Fibroblast of skin of left quadriceps (primary cell): ENCODE measurements at places on chromosomes 11 and 22.

DNA sequence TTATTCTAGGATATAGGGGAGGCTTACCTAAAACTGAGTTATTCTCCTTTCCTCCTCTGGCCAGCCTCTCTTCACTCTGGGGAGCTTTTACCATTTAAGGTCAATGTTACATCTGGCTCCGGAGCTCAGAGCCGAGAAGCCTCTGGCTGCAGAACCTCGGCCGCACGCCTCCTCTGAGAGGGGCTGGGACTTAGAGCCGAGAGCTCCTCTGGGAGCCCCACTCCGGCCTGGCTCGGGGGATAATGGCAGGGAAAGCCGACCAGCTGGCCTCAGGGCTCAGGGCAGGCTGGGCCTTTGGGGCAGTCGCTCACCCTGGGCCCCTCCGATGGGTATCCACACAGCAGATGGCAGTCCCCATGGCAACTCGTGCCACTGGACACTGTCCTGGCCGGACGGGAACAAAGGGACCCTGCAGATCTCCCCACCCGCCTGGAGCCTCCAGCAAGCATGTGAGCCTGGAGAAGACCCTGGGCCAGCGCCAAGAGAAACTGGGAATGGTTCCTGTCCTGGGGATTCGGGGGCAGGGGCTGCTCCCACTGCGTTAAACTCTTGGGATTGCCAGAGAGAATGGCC is at the start of gene IRAG1:
Gene IRAG1, minus strand, starts transcription at position 247 of the 573 bp plus-strand sequence. Its CDS starts 153 bp downstream, at position 94.
- DNase-seq: peak; percentile 37

- peak; percentile 12 for DNase-seq
Observed at GRCh38 chr11:133947321-133947756, 9.4 kb downstream of the IGSF9B start.

DNA sequence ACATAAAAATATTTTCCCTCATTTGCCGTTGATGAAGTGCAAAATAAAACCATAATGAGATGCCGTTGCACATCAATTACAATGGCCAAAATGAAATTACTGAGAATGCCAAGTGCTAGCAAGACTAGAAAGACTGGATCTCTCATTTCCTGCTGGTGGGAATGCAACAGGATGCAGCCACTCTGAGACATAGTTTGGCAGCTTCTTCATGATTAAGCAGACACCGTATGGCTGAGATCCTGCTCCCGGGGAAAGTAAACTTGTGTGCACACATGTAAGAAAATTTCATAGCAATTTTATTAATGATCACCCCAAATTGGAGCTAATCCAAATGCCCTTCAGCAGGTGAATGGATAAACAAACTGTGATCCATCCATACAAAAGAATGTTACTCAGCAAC is 1013.2 kb downstream of the TBC1D22A start:
- no peak for DNase-seq

DNA sequence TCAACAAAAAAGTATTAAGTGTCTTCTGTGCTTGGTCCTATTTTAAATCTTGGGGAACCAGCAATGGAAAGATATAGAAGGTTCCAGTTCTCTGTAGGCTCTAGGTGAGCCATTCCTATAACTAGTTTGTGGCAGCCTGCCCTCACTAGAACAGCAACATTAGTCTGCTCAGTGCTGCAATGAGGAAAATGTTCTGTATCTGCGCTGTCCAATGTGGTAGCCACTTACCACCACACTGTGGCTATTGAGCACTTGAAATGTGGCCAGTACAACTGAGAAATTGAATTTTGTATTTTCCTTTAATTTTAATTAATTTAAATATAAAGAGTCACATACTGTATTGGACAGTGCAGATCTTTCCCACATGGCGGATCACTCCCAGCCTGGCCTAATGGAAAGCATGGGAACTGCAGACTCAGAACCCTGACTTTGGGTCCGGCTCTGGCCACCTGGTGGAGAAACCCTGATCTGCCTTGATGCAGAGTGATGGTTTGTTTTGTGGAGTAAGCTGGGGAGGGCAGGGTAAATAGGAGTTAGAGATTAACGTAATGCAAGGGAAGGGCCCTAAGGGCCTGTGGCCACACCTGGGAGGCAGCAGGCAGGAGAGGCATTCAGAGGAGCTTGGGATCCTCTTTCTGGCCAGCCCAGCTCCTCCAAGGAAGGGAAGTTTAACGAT is 101.0 kb downstream of the ME3 start:
- no peak for DNase-seq

DNA sequence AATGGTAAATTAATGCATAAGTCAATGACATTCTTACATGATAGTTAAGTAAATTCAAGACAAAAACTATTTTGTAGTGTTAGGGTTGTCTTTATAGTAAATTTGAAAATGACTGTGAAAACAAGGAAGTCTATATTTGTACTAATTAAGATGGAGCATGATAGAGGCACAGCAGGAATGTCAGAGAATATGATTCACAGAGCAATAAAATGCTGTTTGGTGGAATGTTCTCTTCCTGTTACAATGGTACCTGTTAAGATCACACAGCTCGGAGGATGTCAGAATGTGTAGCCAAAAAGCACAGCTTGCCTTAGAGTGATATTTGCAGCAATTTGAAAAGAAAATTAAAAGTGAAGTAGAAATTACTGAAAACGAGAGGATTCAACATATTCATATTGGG is 2339.7 kb upstream of the RAG2 start:
- no peak for DNase-seq

DNA sequence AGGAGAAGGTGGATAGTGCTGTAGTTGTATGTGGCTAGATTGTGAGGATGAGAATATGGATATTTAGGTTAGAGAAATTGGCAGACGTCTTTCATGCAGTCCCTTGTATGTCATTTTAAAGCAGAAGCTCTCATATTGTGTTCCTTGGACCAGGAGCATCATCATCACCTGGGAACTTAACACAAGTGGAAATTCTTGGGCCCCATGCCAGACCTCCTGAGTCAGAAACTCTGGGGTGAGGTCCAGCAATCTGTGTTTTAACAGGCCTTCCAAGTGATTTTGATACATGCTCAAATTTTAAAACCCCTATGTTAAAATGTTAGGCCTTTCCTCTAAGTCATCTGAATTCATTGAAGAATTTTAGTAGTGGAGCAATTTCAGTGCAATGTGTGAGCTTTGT is 34.8 kb downstream of the JHY start:
- DNase-seq: no peak

- DNase-seq: no peak
Observed at GRCh38 chr11:48008951-48009270, 28.6 kb downstream of the PTPRJ start.

GRCh38 chr22:27919942-27920755 is 1.1 kb upstream of the PITPNB start:
- peak; percentile 51 for DNase-seq

GRCh38 chr11:96307776-96308140 is 35.2 kb downstream of the MAML2 start:
- peak; percentile 86 for DNase-seq

DNA sequence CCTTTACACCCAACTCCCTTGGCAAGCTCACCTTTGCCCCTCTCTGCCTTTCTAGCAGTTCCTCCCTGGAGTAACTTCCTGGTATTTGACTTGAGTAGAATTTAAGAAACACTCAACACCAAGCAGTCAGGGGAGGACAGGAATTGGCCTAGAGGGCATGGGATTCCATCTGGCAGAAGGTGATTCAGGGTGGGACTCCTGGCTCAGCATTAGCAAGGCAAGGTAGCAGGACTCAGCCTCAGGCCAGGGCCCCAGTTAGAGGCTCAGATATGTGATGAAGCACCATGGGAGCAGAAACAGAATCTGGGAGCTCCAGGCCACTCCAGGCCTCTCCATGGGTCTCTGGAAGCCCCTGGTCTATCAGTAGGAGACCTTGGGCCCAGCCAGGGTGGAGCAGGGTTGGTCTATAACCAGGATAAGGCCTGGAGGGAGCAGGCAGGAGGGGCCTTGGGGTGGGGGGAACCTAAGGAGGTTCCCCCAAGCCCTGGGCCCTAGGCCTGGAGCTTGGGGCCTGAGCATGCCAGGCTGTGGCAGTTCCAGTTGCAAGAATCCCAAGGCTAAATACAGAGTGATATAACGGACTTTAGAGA is 148.2 kb downstream of the PARVA start:
- DNase-seq: no peak

GRCh38 chr11:76673176-76674142 is 2.9 kb upstream of the LRRC32 start:
- no peak for DNase-seq

GRCh38 chr11:71580057-71581003 is 2.3 kb downstream of the KRTAP5-11 start:
- DNase-seq: peak; percentile 44

DNA sequence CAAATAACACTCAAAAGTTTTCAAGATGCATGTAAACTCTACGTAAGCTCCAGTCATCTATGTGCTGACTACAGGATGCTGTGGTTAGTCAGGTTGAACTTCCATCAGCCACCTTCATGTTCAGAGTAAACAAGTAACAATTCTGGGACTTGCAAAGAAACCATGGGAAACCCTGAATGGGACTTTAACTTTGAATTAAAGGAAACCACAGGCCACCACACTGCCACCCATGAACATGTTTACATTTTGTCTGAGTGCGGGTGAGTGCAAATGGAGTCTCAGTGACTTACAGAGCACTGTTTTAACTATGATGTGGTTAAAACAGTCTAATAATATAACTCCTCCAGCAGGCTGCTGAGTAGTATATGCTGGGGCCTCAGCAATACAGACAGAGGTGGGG is 12.9 kb upstream of the SYTL2 start:
- DNase-seq: no peak

- DNase-seq: peak; percentile 57
Observed at GRCh38 chr22:30205281-30206115, 41.1 kb downstream of the LIF start.

DNA sequence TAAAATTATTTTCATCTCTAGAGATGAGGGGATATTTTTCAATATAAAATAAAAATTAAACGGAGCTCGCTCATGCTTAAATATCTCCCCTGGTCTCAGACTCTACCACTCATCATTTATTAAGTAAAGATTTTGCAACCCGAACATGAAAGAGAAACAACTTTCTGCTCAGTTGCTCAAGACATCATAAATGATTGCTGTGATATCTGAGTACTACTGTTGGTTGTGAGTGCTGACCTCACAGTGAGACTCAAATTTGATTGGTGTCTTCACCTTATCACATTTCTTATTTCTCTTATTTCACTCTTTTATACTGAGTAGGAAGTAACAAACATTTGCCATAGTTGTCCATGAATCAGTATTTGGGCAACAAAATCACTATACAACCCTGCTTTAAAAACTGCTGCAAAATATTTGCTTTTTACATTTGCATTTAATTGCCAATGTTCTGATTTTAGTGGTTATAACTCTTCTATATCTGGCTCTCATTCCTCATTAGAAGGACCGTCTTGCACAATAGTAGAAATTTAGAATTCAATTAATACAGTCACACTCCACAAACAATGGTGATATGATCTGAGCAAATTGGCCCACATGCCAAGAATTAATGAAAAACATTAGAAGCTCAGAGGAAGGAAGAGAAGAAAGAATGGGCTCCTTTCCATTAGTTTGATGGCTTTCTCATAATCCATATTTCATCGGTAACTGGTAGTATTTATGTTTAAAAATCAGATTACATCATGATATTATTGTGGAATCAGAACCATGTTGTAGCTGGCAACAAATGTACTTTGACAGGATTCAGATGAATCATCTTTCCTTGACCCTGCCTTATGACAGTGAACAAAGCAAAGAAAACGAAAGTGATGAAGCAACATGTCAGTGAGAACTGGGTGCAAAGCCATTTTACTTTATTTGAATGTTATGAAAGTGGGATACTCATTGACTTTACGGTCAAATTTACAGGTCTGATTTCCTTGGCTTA is 973.6 kb upstream of the TENM4 start:
- peak; percentile 3 for DNase-seq

DNA sequence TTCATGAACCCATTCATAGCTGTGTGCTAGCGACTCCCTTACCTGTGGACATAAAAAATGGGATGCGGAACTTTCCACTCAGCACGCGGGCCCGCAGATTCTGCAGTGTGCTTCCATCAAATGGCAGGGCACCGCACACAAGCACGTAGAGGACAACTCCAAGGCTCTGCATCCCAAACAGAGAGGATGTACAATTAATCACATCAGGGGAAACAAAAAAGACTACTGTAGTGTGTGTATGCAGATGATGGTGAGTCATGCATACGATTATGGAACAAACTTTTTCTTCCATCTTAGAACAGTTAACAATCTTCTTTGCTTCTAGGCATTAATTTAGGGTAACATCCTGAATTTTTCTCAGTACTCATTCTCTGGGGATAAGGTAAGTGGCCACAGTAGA is 58.8 kb upstream of the APOA1 start:
- DNase-seq: no peak

GRCh38 chr11:101444164-101444563 is 139.6 kb downstream of the TRPC6 start:
- no peak for DNase-seq

DNA sequence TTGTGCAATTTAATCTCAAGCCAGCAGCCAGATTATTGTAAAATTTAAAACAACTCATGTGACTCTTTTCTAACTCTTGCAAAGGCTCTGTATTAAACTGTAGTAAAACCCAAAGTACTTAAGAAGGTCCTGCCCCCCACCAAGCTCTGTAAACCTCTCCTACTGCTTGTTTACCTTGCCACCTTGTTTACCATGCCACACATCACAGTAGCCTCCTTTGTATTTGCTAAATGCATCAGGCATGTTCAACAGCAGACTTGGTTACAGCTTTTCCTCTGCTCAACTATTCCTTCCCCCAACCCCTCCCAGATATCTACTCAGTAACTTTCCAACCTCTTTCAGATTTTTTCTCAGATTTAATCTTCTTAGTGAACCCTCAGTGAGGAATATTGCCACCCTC is 861.6 kb downstream of the METTL15 start:
- no peak for DNase-seq

- DNase-seq: no peak
Observed at GRCh38 chr11:107251298-107251697, 206.3 kb downstream of the CWF19L2 start.

DNA sequence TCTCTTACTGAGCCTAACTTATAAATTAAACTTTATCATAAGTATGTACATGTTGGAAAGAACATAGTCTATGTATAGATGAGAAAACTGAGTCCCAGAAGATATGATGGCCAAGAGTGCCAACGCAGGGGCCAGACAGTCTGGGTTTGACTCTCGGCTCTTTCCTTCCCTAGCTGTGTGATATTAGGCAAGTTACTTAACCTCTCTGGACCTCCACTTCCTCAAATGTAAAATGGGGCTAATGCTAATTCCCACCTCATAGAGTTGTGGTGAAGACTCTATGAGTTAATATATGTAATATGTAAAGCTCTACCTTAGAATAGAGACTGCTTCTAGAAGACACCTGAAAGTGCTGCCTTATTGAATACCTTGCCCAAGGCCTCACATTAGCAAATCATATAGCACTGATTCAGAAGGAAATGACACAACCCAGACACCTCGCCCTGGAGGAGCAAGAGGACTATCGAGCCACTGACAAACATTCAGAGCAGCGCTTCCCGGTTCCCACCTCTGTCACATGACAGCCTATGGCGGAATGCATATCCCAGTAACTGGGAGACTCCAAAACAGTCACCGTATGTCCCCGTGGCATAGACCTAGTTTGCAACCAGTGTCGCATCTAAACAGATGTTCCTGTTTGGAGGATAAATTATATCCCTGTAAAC is 11.3 kb upstream of the CCDC86 start:
- no peak for DNase-seq
